ENCODE measurements at places on chromosomes 3 and 15. TPM values are rescaled to one million over a fixed set of nuclear protein-coding genes. Genes with fewer than 3 reads are reported as not detected.

Gene FOXB1
- not detected for total RNA-seq

Gene ALDH1A2
- 1.8 TPM for total RNA-seq

Gene NR2F2
- 6.9 TPM for total RNA-seq

Gene ARGFX
- not detected for total RNA-seq

Gene NUSAP1
- total RNA-seq = 39.1 TPM

Gene MED12L
- 0.32 TPM for total RNA-seq

Gene DAZL
- not detected for total RNA-seq

Gene SUSD5
- total RNA-seq = 0.08 TPM

Gene DAPK2
- total RNA-seq = 9.6 TPM

Gene TAGLN3
- total RNA-seq = not detected

Gene SH2D7
- total RNA-seq = not detected

Gene CCDC39
- not detected for total RNA-seq

Gene CEP152
- 4.5 TPM for total RNA-seq

Gene C2CD4A
- 0.44 TPM for total RNA-seq

All from esophagus mucosa (tissue), 1 donor.